ENCODE measurements at places on chromosomes 7 and 10.

DNA sequence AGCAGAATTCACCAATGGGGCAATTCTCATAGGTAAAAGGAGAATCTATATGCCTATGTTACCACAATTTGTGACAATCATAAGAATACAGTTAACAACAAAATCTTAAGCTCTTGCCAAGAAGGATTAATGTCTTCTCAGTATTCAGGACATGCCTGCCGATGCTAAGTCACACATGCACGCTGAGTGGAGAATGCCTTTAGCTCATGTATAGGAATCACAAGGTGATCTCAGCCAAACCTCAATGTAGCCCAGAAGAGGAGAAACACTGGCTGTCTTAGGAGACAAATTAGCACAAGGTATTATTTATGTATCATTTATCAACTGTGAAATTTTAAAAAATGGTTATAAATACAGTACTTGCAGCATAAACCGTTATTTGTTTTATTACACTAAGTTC is 2.7 kb downstream of the HTR7 start:
- DNase-seq = no peak

- DNase-seq = no peak
Observed at GRCh38 chr10:9900751-9901150, 1116.9 kb upstream of the CELF2 start.

DNA sequence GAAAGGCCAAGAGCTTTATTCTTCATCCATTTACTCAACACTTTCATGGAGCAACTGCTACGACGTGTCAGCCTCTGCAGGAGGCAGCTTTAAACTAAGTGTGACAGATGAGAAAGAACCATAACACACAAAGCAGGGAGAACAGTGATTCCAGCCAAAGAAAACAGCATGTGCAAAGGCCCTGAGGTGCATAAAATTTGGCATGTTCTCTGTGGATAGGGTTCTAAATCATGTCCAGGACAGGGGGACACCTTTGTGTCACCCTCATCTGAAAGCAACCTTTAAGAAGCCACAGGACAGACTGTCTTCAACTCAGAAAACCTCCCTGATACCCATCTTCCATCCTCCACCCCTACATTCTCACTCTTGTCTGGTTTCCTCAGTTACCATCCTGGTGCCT is 116.6 kb downstream of the KCNMA1 start:
- no peak for DNase-seq

GRCh38 chr7:26609532-26609931 is 254.9 kb downstream of the SKAP2 start:
- no peak for DNase-seq

DNA sequence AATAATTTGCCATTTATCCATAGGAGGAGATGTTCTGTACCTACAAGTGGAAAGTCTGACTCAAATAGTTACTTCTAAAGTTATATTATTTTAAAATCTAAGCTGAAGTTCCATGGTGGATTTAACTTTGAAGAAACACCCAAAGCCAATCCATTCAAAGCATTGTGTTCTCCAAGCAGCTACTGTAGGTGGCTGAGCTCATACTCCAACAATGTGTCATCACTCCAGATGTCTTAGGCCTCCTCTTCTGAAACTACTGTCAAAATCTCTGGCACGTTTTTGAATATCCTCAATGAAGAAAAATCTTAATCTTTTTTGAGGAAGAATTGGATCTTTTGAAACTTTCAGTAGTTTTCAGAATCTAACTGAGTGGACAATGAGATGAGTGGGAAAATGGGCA is 169.1 kb downstream of the PTEN start:
- DNase-seq = peak; percentile 73

DNA sequence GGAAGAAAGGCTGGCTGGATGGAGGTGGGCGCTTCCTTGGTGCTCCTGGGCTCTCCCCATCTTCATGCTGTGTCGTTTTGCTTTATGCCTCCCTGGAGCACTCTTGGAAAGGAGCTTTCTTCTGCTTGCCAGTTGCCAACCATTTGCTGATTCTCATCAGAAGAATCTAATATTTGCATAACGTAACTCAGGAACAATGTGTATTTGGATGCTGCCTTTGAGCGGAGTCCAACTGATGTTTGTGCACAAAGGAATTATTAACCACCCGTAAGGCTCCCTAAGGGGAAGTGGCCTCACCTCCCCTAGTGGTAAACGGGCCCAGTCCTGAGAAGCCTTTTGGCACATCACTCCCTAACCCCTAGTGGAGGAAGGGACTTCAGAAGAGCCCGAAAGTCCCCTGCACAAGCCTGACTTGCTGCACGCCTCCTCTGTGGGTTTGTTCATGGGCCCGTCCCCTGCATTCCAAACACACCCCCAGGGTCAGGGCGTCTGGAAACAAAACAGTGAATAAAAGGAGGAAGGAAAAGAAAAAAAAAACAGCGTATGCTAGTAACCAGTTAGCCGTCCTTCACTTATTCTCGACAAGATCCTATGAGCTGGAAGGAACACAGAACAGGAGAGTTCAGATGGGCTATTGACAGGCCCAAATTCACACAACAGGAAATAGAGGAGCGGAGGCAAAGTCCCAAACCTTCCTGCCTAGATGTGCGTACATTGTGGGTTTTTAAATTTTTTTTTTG is 602.2 kb downstream of the LRMDA start:
- peak; percentile 41 for DNase-seq

- DNase-seq = no peak
Observed at GRCh38 chr10:115856580-115856979, 416.4 kb downstream of the GFRA1 start.

- peak; percentile 12 for DNase-seq
Observed at GRCh38 chr7:24419077-24419476, 135.1 kb downstream of the NPY start.

DNA sequence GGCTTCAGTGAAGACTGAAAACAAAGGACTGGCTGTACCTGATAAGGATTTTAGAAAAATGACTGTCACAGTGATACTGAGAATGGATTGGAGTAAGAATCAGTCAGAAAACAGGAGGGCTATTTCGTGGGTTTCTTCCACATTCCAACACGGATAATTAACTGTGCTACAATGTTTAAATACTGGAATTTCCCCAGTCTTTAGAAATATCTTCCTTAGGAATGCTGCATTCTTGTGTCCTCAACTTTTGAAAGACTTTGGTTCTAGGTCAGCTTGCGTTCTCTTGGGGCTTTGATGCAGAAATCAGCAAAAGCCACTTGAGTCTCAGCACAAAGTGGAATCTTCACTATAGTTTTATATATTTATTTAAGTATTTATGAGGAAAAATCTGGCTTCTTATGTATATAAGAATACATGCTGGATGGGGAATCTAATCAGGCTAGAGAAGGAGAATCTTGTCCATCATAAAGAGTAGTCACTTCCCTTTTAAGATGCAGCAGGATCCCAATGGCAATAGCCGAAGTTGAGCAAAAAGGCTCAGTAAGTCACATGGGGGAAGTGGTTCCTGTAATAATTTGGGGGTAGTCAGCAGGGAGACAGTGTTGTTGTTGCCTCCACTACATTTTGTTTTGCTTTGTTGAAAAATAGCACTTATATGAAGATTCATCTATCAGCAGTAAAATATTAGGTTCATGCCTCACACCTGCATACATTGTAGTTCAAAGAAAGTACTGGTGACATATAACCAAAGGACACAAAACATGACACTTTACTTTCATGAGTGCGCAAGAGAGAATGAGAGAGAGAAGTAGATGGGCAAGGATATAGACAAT is 86.0 kb downstream of the CH25H start:
- peak; percentile 25 for DNase-seq
